Hematopoietic multipotent progenitor cell treated with erythropoietin and hydrocortisone succinate and interleukin-3 and kit ligand, for 17 days (in vitro differentiated cells): ENCODE measurements at places on chromosomes 1 and 21.

DNA sequence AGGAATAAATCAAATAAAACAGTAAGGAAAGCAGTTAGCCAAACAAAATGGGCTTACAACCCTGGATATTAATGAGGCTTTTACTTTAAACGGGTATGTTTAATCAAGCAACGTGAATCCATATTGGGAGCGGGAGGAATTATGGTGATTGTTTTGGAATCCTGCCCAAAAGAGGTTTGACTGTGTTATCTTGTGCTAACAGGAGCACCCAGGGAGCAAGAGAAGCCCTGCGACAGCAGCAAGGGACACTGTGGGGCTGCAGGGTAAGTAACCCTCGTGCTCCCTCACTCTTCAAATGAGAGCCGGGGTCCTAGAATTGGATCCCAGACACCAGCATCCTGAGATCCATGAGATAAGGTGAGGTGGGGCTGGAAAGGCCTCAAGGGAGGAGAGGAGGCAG is 72.6 kb upstream of the PGBD5 start:
- DNase-seq, result no peak

DNA sequence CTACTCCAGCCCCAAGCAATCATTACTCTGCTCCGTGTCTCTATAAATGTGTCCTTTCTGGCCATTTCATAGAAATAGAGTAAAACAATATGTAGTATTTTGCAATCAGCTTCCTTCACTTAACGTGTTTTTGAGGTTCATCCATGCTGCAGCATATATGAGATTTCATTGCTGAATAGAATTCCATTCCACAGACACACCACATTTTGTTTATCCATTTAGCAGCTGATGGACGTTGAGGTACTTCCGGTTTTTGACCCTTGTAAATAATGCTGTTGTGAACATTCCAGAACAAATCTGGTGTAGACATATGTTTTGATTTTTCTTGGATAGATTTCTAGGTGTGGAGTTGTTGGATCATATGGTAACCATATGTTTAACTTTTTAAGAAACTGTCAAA is 30.7 kb downstream of the ADAM30 start:
- no peak for DNase-seq

DNA sequence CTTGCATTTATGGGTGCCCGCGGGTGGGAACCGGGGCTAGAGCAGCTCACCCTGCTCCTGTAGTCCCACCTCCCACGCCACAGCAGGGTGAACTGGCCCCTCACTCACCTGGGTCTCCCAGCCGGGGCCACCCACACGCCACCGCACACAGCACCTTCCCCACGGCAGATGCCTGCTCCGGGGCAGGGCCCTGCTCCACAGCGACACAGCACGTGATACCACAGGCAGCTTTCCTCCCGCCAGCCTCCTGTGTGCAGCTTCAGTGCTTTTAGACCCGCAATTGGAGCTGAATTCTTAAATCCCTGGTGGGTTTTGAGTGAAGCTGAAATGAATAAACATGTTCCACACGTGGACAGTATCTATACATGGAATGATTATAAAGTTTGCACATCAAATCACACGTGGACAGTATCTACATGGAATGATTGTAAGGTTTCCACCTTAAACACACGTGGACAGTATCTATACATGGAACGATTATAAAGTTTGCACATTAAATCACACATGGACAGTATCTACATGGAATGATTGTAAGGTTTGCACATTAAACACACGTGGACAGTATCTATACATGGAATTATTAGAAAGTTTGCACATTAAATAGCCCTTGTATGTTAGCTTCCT is 93.1 kb upstream of the COL6A1 start:
- no peak for DNase-seq

- DNase-seq, result no peak
These were observed 1.8 kb downstream of the PTPN14 start for GRCh38 chr1:214549604-214550003.

DNA sequence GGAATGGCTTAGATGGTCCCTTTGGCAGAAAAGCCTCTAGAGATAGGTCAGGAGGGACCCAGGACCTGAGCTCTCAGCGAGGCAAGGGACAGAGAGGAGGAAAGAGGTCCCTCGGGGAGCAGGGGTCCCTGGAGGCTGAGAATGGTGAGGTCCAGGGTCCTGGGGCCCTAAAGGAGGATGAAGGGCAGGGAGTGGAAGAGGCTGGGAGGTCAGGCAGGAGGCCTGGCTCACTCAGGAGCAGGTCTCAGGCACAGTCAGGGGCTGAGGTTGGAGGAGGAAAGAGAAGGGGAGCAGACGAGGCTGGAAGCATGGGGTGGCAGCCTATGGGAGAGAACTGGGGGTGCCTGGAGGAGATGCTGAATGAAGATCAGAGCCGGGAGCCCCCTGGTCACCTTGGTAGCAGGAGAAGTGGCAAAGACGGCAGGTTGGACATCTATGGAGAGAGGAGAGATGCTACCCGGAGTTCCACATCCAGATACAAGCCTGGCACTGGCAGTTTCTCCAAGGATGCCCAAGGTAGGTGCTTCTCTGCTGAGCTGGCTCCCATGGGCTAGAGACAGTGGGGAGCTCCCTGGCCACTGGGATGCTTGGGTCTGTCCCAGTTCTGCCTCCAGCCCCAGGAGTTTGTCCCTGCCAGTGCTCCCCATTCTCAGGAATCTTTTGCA is 22.6 kb downstream of the IGFN1 start:
- no peak for DNase-seq

GRCh38 chr1:9246215-9246614 is 11.6 kb downstream of the H6PD start:
- DNase-seq, result no peak

GRCh38 chr1:41773144-41773591 is 145.6 kb downstream of the HIVEP3 start:
- DNase-seq, result no peak

DNA sequence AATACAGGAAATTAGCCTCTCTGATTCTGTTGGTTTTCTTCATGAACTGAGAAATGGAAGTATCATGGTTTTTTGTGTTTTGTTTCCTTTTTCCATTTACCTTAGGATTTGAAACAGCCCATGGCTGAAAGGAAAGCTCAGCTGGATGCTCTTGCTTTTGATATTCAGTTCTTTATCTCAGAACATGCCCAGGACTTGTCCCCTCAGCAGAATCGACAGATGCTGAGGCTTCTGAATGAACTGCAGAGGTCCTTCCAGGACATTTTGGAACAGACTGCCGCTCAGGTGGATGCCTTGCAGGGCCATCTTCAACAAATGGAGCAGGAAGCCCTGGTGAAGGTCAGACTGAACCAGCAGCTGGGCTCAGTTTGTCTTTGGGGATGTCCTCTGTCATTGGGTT is 142.4 kb downstream of the MACF1 start:
- DNase-seq, result no peak

DNA sequence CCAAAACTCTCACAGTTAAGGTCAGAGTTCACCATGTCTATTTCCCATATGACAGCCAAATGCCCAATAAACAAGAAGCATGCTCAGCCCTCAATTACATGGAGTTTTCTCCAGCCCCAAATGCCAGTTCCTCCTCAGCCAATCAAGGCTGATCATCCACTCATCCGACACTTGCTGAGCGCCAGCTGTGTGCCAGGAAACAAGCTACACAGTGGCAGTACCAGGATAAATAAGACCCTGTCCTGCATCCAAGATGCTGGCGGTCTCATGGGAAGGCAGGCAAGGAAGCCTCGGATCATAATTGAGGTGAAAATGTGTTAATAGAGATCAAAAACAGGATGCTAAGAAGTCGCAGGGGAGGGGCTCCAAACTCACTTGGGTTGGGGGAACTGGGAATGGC is 7.7 kb downstream of the ZBTB17 start:
- DNase-seq, result no peak

DNA sequence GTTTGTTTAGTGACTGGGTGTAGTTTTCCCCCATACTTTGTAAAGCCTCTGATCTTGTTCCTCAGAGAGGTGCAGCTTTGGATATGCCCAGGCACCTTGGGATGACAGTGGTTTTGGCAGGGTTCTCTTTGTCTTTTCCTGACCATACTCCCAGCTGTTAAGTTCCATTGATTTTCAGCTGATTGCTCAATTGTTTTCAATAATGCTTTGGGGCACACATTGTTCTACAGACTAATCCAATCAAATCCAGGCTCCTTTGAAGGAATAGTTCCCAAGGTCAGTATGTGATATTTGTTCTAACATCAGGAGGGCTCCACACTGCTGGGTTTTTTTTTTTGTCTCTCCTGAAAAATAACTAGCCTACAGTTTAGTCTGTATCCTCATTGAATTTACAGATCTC is 24.8 kb downstream of the PPP2R5A start:
- DNase-seq, result no peak

- no peak for DNase-seq
These were observed 9.2 kb upstream of the PALMD start for GRCh38 chr1:99636647-99637175.

- DNase-seq, result peak; percentile 96
These were observed 823 bp upstream of the SYF2 start for GRCh38 chr1:25232866-25233784.

DNA sequence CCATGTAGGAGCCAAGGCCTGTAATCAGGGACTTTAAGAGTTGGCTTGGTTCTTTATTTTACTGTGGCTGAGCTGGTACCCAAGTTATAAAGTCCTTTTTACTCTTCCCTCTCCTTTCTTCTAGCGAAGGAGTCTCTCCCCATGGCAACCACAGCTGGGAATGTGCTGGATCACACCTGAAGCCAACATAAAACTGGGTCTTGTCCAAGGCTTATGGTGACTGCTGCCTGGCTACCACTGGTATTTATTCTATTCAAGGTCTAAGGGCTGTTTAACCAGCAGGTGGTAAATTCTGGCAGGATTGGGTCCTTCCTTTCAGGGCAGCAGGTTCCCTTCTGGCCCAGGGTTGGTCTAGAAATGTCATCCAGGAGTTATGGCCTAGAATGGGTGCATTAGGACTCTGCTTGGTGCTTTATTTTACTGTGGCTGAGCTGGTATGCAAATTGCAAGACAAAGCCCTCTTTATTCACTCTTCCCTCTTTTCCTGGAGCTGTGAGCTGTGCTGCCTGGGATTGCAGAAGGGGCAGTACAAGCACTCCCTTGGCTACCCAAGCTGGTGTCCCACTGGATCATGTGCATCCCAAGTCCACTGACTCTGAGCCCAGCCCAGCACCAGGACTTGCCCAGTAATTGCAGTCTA is 26.6 kb downstream of the SLC22A15 start:
- DNase-seq, result no peak

DNA sequence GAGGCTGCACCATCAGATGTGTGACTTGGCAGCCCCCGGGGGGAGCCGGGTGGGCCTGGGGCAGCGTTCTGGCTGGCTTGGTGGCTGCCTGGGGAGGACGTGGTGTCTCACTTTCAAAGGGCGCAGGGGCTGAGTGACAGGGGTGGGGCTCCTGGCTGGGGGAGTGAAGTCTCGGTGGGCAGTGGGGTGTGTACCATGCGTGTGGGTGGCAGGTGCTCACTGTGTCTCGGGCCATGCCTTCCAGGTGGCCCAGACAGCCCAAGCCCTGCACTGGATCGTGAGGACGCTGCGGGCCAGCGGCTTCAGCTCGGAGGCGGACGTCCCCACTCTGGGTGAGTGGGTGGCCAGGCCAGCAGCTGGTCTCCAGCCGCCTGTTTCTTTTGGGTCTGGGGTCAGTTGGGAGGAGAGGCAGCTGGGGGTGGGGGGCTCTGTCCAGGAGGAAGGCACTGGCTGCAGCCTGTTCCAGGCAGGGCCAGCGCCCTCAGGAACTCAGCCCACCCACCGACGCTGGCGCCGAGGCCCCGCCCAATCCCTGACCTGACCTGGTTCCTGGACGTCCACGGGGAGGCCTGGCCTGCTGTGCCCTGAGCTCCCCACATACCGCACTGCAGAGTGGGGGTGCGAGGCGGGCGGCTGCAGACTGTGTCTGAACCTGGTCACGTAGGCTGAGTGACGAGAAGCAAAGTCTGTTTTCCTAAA is 30.6 kb upstream of the LRRC3 start:
- no peak for DNase-seq

DNA sequence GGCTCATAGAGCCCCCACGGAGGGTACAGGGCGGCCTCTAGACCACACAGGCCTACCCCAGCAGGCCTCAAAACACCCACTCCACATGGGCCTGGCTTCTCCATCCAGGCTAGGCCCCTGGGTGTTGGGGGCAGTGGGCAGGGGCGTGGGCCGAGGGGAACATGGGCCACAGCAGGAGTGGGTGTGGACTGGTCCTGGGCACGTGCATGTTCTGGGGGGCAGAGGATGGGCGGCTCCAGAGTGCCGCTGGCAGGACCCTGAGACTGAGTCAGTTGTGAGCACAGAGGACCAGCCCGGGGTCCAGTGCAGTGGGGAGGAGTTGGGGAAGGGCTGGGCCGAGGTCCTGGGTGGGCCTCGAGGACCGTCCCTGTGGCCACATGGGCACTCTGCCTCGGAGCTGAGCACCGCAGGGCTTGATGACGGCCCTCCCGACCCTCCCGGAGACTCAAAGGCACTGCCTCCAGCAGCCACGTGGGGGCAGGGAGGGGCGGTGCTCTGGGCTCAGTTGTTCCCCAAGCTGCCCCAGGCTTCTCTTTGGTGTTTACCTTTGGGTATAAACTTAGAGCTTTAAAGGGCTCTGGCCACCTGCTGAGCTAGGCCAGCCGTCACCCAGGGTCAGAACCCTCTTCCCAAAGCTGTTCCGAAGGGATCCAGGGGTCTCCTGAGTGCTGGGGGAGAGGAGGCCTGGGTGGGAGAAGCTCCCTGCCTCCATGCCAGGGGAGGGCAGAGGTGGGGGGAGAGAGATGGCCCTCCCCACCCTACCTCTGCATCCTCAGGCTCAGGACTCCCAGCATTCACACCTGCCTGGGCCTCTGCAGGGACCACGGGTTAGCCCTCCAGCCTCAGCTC is 79.9 kb downstream of the MORN1 start:
- DNase-seq, result no peak

GRCh38 chr1:4794020-4794780 is 139.8 kb downstream of the AJAP1 start:
- DNase-seq, result no peak

GRCh38 chr1:84632673-84633434 is 57.4 kb downstream of the SSX2IP start:
- no peak for DNase-seq

- DNase-seq, result no peak
These were observed 1.7 kb downstream of the SPSB1 start for GRCh38 chr1:9294405-9294773.

GRCh38 chr21:31801551-31802219 is 69.8 kb upstream of the SCAF4 start:
- no peak for DNase-seq

DNA sequence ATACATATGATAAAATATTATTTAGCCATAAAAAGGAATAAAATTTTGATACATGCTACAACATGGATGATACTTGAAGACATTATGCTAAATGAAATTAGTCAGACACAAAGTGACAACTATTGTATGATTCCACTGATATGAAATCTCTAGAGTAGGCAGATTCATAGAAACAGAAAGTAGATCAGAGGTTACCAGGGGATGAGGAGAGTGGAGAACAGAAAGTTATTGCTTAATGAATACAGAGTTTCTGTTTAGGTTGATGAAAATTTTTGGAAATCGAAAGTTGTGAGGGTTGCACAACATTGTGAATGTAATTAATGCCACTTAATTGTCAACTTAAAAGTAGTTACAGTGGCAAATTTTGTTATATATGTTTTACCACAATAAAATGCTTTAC is 315.7 kb upstream of the USP25 start:
- no peak for DNase-seq
